ENCODE measurements at places on chromosomes 1 and 21.

DNA sequence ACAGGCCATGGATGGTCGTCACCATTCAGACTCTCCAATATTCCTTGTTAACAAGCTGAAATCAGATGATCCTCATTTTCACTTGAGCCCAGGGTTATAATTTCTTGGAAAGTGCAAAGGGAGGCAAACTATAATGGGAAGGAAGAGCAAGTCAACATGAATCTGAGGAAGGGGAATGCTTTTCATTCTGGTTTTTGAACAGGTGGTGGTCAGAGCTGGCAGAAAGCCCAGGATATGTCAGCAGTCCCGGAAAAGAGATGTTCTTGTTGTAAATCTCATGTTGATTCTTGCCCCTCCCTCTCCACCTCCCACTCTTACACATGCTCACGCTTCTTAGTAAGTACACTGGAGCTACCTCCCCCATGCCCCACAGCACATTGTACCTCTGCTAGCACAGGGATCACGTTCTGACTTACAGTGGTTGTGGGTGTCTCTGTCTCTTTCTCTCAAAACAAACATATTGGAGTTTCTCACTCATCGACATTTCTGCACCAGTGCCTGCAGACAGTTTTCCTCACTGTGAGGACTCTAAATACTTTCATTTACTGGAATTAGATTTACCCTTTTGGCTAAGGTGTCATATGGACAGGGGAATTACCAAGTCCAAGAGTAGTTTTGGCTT lies 77.6 kb downstream of the XCL2 start:
- DNase-seq: no peak

- DNase-seq: no peak
Measured at GRCh38 chr1:222557574-222557973, 9.7 kb upstream of the HHIPL2 start.

- no peak for DNase-seq
Measured at GRCh38 chr1:203437696-203438315, 37.8 kb upstream of the PRELP start.

DNA sequence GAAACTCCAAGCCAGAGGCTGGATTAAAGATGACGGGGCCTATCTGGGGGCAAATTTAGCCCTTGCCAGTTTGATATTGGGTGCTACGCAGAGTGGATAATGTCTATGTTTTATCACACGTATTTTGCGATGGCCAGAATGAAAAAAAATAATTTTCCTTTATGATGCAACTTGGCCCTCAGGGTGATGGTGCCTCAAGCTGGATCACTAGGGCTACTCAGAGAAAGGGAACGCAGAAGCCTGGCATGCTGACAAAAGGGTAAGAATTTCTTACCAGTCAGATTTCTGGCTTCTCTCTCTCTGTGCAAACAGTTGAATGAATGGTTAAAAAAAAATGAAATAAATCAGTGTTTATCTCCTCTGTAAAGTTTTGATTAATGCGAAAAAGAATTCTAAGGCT lies 32.6 kb upstream of the NEK2 start:
- DNase-seq: no peak

DNA sequence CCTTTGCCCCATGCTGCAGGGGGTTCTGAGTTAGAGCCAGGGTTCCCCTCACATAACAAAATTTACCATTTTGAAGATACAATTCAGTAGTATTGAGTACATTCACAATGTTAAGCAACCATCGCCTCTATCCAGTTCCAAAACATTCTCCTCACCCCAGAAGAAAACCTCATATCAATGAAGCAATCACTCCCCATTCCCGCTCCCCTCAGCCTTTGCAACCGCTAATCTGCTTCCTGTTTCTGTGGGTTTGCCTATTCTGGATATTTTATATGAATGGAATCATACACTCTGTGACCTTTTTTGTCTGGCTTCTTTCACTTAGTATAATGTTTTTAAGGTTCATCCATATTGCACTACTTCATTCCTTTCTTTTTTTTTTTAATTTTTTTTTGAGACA lies 32.9 kb downstream of the SERINC2 start:
- no peak for DNase-seq

DNA sequence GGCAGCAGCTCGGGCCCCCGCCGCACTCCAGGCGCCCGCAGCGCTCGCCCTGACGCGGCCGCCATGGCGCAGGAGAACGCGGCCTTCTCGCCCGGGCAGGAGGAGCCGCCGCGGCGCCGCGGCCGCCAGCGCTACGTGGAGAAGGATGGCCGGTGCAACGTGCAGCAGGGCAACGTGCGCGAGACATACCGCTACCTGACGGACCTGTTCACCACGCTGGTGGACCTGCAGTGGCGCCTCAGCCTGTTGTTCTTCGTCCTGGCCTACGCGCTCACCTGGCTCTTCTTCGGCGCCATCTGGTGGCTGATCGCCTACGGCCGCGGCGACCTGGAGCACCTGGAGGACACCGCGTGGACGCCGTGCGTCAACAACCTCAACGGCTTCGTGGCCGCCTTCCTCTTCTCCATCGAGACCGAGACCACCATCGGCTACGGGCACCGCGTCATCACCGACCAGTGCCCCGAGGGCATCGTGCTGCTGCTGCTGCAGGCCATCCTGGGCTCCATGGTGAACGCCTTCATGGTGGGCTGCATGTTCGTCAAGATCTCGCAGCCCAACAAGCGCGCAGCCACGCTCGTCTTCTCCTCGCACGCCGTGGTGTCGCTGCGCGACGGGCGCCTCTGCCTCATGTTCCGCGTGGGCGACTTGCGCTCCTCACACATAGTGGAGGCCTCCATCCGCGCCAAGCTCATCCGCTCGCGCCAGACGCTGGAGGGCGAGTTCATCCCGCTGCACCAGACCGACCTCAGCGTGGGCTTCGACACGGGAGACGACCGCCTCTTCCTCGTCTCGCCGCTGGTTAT lies 2.8 kb downstream of the KCNJ9 start:
- DNase-seq: peak; percentile 87

- DNase-seq: no peak
Measured at GRCh38 chr1:29812408-29813135, 576.2 kb downstream of the PTPRU start.

DNA sequence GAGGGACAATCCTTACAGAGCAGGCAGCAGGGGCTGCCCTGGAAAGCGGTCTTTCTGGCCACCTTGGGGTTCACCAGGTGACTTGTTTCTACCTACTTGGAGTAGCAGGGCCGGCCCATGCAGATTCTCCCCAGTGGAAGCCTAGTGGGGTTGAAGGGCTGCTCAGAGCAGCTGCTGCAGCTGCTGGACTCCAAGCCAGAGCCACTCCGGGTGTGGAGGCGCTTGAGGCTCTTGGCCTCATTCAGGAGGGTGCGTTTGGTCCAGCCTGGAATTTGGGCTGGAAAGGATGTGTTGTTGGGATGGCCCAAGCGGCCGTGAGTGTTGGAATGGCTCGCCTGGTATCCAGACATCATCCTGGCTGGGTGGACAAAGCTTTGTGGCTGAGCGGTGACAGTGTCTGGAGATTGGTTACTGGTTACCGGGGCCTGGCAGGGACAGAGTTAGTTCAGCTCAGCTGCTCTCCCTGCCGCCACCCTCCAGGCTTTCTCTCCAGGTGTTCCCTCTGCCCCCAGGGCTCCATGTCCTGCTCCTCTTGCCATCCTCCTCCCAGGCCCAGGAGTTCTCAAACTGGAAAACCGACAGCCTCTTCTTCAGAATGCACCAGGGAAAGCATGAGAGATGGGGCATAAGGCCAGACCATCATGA lies 14.2 kb upstream of the HSPG2 start:
- no peak for DNase-seq

DNA sequence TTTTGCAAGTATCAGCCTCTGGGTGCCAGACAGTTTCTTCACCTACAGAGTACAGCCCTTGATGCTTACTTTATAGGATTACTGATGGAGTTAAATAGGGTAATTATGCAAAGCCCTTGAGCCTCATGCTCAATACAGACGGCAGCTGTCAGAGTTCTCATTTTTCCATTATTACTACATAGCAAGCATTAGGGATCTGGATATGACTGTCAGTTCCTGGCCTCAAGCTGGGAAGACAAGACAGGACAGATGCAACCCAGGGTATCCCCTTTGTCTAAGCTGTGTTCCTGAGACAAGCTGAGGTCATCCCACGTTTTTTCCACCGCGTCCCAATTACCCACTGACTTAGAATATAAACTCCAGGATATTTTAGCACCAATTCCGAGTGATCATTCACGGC lies 94.4 kb downstream of the SLC35F3 start:
- no peak for DNase-seq

- peak; percentile 91 for DNase-seq
Measured at GRCh38 chr1:157045250-157046218, at the start of gene ARHGEF11. Gene ARHGEF11, minus strand, starts transcription at chr1:157045742. Its CDS starts 1,412 bp downstream, at chr1:157044330.

DNA sequence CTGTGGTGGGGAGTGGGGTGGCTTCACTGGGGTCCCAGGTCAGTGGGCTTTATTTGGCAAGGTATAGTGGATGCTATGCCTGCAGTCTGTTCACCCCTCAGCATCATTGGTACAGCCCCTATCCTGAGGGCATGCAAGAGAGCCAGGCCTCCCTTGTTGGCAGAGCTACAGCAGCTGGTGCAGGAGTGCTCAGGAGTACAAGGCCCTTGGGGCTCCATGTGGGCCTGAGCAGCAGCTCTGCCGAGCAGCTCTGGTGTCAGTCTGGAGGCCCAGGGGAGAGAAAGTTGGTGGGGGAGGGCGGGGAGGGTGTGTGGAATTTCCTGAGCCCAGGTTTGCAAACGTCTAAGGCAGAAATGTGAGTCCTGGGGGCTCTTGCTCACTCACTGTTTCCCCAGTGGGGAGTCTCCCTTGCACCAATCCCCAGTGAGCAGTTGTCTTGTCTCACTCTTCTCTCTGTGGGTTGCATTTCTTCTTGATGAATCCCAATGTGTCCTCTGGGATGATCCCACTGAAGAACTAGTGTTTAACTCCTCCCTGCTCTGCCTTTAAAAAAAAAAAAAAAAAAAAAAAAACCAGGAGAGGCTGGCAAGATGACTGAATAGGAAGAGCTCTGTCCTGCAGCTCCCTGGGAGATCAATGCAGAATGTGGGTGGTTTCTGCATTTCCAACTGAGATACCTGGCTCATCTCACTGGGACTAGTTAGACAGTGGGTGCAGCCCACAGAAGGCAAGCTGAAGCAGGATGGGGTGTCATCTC lies 39.5 kb upstream of the CYP4X1 start:
- DNase-seq: no peak
